ENCODE measurements at places on chromosomes 13 and 19. TPM values are rescaled to one million over a fixed set of nuclear protein-coding genes. Genes with fewer than 3 reads are reported as not detected.

- H3K36me3 ChIP-seq = no peaks in the 10 kb centered on the region
- H3K4me1 ChIP-seq = peaks cover 2% of the 10 kb centered on the region
- no peak for DNase-seq
- no peak overlapping the region for H3K4me3 ChIP-seq
- H3K27ac ChIP-seq = no peak overlapping the region
Observed at GRCh38 chr13:73273745-73274144, 214.9 kb downstream of the KLF5 start.

FGF21 gene
- total RNA-seq = not detected

DNA sequence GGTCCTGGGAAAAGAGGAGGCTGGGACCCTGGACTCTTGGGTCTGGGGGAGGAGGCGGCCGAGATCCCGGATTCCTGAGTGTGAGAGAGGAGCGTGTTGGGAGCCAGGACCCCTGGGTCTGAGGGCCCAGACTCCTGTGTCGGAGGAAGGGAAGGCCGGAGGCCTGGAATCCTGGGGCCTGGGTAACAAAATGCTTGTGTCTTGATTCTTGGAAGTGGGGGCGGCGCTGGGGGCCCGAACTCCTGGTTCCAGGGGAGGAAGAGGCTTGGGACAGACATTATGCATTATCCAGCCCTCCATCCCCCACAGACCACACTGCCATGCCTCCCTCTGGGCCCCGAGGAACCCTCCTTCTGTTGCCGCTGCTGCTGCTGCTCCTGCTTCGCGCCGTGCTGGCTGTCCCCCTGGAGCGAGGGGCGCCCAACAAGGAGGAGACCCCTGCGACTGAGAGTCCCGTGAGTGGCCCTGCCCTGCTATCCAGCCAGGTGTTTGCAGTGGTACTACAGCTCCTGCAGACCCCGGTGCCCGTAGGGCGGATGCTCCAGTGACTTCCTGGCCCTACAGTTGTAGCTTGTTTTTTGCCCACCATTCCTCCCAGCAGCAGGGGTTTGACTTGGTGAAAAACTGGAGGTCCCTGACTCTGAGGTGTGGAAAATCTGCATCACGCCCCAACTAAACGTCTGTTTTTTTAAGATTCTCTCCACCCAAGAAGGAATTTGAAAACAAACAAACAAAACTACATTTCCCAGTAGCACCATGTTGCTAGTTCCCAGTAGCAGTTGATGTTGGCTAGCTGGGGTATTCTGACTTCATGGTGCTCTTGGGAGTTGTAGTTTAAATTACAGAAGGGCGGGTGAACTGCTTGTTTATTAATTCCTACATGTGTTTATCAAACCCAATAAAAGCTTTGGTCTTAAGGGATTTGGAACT, 630 bp downstream of the NUCB1 start:
- peaks cover 23% of the 10 kb centered on the region for H3K4me1 ChIP-seq
- H3K36me3 ChIP-seq = no peaks in the 10 kb centered on the region
- no peak for DNase-seq
- no peaks in the 10 kb centered on the region for H3K27me3 ChIP-seq
- peak overlapping the region; percentile 98 for H3K27ac ChIP-seq
- peak overlapping the region; percentile 72 for H3K4me3 ChIP-seq

DNA sequence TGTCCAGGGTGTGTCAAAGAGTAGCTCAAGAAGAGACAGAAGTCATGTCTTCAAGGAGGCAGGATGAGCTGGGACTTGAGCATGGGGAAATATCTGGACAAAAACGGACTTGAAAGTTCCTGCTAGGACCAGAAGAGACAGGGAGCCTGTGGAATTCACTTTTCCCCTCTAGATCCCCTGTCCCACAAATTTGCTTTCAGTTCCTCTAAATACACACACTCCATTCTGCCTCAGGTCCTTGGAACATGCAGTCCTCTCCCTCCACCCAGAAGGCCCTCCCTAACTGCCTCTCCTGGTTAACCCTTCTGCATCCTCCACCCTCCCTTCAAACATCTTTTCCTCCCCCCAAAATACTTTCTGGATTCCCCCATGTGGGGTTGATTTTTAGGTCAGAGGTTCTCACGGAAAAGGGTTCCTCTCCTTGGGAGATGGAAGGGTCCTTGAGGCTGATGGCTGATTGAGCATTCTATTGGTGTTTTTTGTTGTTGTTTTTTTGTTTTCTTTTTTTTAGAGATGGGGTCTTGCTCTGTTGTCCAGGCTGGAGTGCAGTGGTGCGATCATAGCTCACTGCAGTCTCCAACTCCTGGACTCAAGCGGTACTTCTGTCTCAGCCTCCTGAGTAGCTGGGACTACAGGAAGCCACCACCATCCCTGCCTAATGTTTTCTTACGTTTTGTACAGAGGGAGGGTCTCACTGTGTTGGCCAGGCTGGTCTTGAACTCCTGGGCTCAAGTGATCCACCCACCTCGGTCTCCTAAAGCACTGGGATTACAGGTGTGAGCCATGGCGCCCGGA, 6.9 kb upstream of the RETN start:
- H3K27me3 ChIP-seq = peaks cover 3% of the 10 kb centered on the region
- no peak overlapping the region for H3K4me3 ChIP-seq
- DNase-seq = no peak
- no peaks in the 10 kb centered on the region for H3K36me3 ChIP-seq

- H3K27me3 ChIP-seq = no peaks in the 10 kb centered on the region
- H3K27ac ChIP-seq = no peak overlapping the region
- no peak overlapping the region for H3K4me3 ChIP-seq
- no peaks in the 10 kb centered on the region for H3K4me1 ChIP-seq
Observed at GRCh38 chr19:19342086-19343015, 21.7 kb downstream of the MAU2 start.

MYO16 gene
- under 0.01 TPM for total RNA-seq

GRCh38 chr13:43085545-43085944, 62.2 kb downstream of the DNAJC15 start:
- no peak overlapping the region for H3K27ac ChIP-seq
- no peak overlapping the region for H3K4me3 ChIP-seq
- H3K36me3 ChIP-seq = peaks cover 10% of the 10 kb centered on the region
- no peaks in the 10 kb centered on the region for H3K4me1 ChIP-seq
- no peak for DNase-seq

GRCh38 chr19:18266771-18267686, 7.2 kb downstream of the IQCN start:
- no peak overlapping the region for H3K27ac ChIP-seq
- no peak for DNase-seq
- no peaks in the 10 kb centered on the region for H3K27me3 ChIP-seq
- no peak overlapping the region for H3K4me3 ChIP-seq
- peaks cover 13% of the 10 kb centered on the region for H3K36me3 ChIP-seq

CASP14 gene
- total RNA-seq = not detected

GRCh38 chr19:35306473-35307246, 14.7 kb downstream of the MAG start:
- no peaks in the 10 kb centered on the region for H3K4me1 ChIP-seq
- H3K4me3 ChIP-seq = no peak overlapping the region
- no peaks in the 10 kb centered on the region for H3K36me3 ChIP-seq
- no peak for DNase-seq
- H3K27me3 ChIP-seq = no peaks in the 10 kb centered on the region

RUBCNL gene
- 14.2 TPM for total RNA-seq

ANGPTL4 gene
- 8.4 TPM for total RNA-seq

GRCh38 chr13:31908696-31909411, 122.7 kb upstream of the FRY start:
- no peaks in the 10 kb centered on the region for H3K36me3 ChIP-seq
- DNase-seq = no peak
- no peak overlapping the region for H3K4me3 ChIP-seq
- no peak overlapping the region for H3K27ac ChIP-seq

FBXO17 gene
- total RNA-seq = 7.8 TPM

GRCh38 chr19:14433554-14434501, 722 bp downstream of the PKN1 start:
- no peaks in the 10 kb centered on the region for H3K36me3 ChIP-seq
- H3K4me1 ChIP-seq = peaks cover 14% of the 10 kb centered on the region
- H3K4me3 ChIP-seq = peak overlapping the region; percentile 59
- peak overlapping the region; percentile 86 for H3K27ac ChIP-seq
- DNase-seq = peak; percentile 75

DNA sequence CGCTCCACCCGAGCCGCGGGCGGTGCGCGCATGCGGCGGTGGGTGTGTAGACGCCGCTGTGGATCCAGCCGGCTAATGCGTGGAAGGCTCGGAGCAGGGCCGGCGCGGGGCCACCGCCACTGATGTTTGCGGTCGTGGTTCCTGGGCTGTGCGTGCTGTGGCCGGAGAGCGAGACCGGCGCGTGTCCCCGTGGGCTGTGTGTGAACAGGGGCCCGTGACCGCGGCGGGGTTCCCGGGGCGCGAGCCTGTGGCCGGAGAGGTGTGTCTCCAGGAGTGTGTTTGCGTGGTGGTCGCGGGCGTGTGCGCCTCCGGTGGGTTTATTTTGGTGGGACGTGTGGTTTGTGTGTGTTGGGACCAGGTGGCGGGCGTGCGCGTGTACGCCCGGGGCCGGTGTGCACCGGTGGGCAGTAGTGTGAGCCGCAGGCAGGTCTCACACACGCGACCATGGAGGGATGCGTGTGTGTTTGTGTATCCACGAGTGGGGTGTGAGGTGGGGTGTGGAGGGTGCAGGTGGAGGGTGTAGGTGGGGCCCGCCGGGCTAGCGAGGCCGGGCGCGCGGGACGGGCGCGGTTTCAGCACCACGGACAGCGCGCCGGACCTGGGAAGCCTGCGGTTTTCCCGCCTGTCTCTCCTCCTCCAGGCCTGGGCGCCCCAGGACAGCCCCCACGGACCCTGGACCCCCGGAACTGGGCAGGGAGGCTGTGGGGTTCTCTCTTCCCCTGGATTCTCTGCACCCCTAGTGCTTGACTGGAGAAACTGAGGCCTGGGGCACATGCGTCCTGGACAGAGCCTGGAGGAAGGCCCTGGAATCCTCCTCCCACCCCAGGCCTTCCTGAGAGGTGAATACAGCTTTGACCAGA, 1.6 kb downstream of the HCN2 start:
- no peaks in the 10 kb centered on the region for H3K36me3 ChIP-seq
- H3K27me3 ChIP-seq = peaks cover 93% of the 10 kb centered on the region

DNA sequence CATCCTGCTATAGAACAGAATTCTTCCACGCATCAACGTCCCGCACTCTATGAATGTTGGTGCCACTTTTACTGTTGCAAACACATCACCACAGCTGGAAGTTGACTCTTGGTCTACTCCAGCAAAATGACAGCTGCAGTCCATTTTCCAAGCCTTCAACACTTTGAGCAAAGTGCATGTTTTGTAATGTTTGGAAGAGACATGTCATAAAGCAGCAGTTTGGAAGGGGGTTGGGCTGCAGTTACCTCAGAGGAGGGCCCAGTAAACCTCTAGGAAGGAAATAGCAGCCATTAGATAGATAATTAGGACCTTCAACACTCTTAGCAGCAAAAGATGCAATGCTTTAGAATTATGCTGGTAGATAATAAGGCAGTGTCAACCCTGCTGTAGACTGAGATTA, 323.6 kb downstream of the TDRD3 start:
- no peaks in the 10 kb centered on the region for H3K27me3 ChIP-seq
- no peak overlapping the region for H3K4me3 ChIP-seq
- H3K4me1 ChIP-seq = no peaks in the 10 kb centered on the region
- no peak for DNase-seq
- no peaks in the 10 kb centered on the region for H3K36me3 ChIP-seq

CYP4F2 gene
- 166 TPM for total RNA-seq

- DNase-seq = no peak
- H3K27me3 ChIP-seq = no peaks in the 10 kb centered on the region
- no peaks in the 10 kb centered on the region for H3K36me3 ChIP-seq
Observed at GRCh38 chr19:51809787-51810186, 14.8 kb downstream of the FPR3 start.

TMEM147 gene
- 77.0 TPM for total RNA-seq

- no peak overlapping the region for H3K27ac ChIP-seq
- H3K36me3 ChIP-seq = no peaks in the 10 kb centered on the region
- DNase-seq = no peak
- no peaks in the 10 kb centered on the region for H3K4me1 ChIP-seq
- H3K27me3 ChIP-seq = peaks cover 11% of the 10 kb centered on the region
Observed at GRCh38 chr19:6325614-6326013, 7.8 kb downstream of the ACER1 start.

GRCh38 chr13:106859533-106859904, 291.6 kb upstream of the ARGLU1 start:
- H3K27ac ChIP-seq = no peak overlapping the region
- H3K27me3 ChIP-seq = no peaks in the 10 kb centered on the region
- no peaks in the 10 kb centered on the region for H3K4me1 ChIP-seq
- no peaks in the 10 kb centered on the region for H3K36me3 ChIP-seq
- DNase-seq = no peak
- no peak overlapping the region for H3K4me3 ChIP-seq

Data from transverse colon (tissue), 4 donors.